ENCODE measurements at places on chromosomes 1 and 21.

- DNase-seq: no peak
Observed at GRCh38 chr1:67750691-67751054, 65.7 kb downstream of the GADD45A start.

GRCh38 chr1:158654086-158654485, 32.4 kb downstream of the SPTA1 start:
- no peak for DNase-seq

GRCh38 chr1:107415241-107415640, 274.4 kb downstream of the NTNG1 start:
- no peak for DNase-seq

- peak; percentile 44 for DNase-seq
Observed at GRCh38 chr1:30911059-30911954, 2.7 kb upstream of the SDC3 start.

- no peak for DNase-seq
Observed at GRCh38 chr1:55544826-55545225, 329.7 kb upstream of the USP24 start.

DNA sequence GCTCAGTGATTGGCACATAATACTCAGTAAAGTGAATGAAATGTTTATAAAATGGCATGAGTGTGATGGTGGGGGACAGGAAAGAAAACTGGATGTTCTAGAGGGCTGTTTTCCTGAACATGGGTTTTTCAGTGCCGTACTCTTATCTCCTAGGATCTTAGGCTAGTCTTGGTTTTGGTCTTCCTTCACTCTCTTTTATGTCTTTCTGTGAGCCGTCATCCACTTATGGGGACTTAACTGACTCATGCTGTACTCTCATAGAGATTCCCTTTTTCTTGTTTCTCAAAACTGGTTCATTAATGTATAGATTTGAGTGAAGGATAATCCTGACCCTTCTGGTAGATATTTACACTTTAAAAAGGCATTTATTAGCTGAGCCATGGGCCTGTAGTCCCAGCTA, 16.6 kb downstream of the AGO3 start:
- DNase-seq: no peak

DNA sequence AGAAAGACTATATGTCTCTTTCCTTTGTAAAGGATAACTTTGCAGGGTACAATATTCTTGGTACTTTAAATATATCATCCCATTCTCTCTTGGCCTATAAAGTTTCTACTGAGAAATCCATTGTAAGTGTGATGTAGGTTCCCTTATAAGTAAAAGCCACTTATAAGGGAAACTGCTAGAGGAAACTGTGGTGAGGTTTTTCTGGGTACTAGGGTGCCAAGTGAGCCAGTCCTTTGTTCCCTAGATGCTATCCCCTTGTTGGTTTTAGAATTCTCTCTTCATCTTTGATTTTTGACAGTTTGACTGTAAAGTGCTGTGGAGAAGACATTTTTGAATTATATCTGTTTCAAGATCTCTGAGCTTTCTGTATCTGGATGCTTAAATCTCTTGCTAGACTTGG, 108.9 kb upstream of the NEK7 start:
- DNase-seq: no peak

DNA sequence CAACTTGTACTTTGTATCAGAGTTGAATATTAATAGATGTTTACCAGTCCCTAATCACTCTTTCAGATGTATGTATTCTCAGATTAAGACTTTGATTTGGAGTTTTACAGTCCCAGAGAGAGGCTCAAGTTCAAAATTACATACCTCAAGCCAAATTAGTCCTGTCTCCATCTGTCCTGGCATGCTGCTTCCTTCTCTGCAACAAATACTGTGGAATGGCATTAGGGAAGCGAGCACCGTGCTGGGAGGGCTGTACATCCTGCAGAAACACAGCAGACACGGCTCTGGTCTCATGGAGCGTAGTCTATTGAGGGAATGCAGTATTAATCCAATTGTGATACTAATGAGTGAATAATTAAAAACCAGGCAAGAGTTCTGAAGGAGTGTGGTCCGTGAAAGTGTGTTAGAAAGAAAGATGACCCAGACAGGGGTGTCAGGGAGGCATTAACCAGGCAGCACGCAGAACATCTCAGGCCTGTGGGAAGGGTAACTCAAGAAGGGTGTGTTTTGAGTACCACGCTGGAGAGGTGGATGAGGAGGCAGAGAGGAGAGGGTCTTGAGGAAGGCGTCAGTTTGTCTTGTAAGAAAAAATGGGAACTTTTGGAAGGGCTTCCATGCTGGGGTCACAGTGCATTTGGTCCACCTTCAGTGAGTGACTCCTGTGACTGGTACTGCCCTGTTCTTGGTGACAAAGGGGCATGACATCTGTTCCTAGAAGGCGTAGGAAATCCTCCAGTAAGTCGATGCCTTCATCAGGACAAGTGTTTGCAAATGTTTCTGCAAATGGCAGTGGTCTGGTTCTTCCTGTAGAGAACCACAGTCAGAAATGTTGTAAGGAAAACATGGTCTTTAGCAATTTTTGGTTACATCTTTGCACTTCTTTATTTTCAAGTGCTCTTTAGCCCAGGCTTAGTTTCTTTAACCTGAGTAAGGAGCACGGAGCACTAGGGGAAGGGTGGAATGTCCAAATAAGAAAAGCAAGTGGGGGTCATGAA, 1.6 kb downstream of the RAB4A start:
- DNase-seq: no peak

- no peak for DNase-seq
Observed at GRCh38 chr1:51671527-51672325, 54.8 kb downstream of the OSBPL9 start.

DNA sequence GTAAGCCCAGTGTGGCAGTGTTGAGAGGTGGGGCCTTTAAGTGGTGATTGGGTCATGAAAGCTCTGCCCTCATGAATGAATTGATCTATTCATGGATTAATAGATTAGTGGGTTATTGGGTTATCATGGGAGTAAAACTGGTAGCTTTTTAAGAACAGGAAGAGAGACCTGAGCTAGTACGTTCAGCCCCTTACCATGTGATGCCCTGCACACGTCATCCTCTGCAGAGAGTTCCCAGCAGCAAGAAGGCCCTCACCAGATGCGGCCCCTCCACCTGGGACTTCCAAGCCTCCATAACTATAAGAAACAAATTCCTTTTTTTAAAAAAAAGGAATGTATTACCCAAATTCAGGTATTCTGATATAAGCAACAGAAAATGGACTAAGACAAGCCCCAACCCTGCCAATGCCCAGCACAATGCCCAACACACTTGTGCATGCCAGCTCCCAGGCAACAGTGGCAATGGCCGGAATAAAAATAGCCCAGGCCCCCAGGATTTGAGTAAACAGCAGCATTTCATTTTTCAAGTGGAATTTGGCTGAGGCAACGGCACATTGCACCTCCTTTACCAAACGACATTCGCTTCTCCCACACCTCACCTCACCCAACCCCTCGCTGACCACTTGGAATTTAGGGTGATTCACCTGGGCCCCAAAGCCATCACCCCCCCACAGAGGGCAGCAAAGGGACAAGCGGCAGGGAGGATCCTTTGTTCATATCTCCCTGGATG, 215.9 kb downstream of the TOMM20 start:
- no peak for DNase-seq

- DNase-seq: no peak
Observed at GRCh38 chr1:63906047-63906704, 132.4 kb downstream of the ROR1 start.

DNA sequence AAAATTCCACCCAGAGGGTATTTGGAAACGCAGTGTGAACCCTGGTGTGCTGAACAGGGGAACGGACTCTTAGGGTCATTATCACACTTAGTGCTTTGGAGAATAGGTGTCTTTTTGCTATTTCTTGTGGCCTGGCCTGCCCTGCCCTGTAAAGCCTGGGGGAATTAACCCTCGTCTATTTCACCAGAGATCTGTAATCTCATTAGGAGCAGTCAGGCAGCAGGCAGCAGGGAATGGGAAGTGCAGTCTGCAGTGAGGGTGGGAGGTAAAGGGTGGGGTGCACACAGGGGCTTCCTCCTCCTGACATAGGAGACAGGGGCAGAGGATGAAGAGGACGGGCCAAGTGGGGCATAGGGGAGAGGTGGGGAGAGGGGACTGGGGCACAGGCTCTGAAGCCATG, 1.1 kb upstream of the SLC1A7 start:
- DNase-seq: no peak

DNA sequence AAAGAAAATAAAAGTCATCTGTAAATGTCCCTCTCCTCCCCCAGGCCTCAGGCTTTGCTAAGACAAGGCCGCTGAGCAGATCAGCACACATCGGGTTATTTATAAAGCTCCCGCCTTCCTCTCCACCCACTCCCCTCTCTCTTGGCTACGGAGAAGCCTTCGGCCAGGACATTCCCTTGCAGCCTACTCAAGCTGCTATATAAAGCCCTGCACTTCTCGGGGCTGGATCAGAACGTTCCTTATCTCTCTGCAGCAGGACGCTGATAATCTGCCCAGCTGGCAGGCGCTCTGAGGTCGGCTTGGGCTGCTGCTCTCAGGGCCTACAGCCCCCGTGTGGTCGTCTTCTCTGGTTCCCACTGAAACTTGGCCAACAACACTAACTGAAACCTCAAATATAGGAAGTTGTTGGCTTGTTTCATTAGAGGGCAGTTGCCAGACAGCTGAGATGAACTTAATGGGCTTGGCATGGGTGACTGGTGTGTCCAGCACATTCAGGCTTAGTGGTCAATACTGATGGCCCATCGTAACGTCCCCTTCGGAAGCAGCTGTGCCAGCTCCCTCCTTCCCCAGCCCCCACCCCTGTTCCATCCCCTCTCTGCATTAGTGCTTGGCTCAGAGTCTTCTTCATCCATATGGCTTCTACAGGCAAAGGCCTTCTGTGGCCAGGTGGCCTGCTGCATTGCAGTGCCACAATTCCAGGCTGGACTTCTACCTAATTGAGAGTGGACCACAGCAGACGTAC, 64.6 kb downstream of the IER5 start:
- no peak for DNase-seq

- no peak for DNase-seq
Observed at GRCh38 chr1:233671286-233671685, 57.4 kb downstream of the KCNK1 start.

DNA sequence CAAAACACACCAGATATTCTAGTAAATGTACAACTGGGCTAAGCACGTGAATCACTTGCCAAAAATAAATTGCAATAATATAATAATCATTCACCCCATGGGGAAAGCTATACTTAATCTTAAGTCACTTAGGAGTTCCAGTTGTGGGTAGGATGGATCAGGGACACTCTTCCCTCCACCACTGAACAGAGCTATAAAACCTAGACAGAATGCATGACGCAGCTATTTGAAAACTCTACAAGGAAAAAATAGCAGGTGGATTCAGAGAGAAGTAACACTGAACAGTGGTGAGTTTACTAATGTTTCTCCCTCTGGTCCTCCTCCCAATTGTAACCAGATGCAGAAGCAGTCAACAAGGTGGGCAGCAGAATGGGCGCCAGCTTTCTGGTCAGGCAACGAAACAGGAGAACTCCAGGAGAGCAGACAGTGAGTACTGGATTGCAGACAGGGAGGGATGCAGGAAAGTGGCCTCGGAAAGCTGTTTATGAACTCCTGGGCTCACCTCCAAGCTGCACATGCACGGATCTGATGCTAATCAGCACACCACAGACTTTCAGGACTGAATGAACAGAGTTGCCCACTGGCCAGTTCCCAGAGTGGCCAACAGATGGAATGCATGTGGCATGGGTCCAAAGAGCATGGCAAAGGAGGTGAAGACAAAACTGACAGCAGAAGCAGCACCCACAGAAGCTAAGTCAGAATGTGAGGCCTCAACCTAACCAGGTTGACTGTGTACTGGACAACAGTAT, 41.4 kb downstream of the TARBP1 start:
- DNase-seq: no peak

GRCh38 chr1:20255666-20256065, 35.0 kb upstream of the VWA5B1 start:
- no peak for DNase-seq

- no peak for DNase-seq
Observed at GRCh38 chr1:204439621-204440375, 28.2 kb upstream of the PPP1R15B start.

DNA sequence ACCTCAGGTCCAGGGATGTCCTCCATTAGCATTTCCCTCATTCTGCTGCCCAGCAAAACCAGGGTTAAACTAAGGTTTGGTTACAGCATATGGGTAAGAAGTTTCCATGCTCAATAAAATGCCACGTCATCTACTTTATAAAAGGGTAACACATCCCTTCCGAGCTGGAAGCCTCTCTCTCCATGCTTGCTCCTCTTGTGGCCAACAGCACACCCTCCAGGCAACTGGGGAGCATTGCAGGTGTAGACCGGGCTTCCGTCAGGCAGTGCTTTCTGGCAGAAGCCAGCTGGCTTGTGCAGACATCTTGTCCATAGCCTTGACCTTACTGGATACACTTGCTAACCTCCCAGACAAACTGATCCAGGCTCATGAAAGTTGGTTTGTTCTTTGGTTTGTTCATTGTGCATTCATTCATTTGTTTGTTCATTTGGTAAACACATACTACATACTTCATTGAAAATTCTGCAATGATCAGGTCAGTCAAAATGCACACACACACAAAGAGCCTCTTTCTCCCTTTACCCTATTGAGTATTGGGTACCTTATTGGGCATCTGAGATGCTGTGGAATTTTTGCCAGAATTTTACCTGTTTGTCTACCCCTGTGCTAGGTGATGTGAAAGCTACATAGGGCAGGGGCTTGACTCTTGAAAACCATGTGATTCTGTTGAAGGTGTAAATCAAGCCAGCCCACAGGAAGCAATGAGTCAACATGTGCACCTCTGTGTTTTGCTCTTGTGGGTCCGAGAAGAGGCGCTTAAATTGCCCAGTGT, 422.8 kb downstream of the CAMTA1 start:
- DNase-seq: no peak

- no peak for DNase-seq
Observed at GRCh38 chr1:79859212-79859948, 852.9 kb upstream of the ADGRL4 start.
